Right cardiac atrium (tissue), 5 donors: ENCODE measurements at places on chromosomes 6 and 20. TPM values are rescaled to one million over a fixed set of nuclear protein-coding genes. Genes with fewer than 3 reads are reported as not detected.

Gene MOCS1
- total RNA-seq: 23.3 TPM

Gene SUMO4
- 0.78 TPM for total RNA-seq

Gene C6orf141
- total RNA-seq: 0.49 TPM

Gene ZC3H12D
- 1.1 TPM for total RNA-seq
